ENCODE measurements at places on chromosomes 12 and 14. TPM values are rescaled to one million over a fixed set of nuclear protein-coding genes. Genes with fewer than 3 reads are reported as not detected.

The FAM181A gene
- not detected for total RNA-seq

The HRK gene
- total RNA-seq, result 0.55 TPM

The SLCO1B3 gene
- 24.7 TPM for total RNA-seq

The EIF2S3B gene
- 17.1 TPM for total RNA-seq

The FAM161B gene
- 1.5 TPM for total RNA-seq

The RNASE3 gene
- total RNA-seq, result not detected

The MRPL51 gene
- total RNA-seq, result 166 TPM

The NDUFA12 gene
- total RNA-seq, result 163 TPM

The SMIM41 gene
- not detected for total RNA-seq

The GRIP1 gene
- total RNA-seq, result not detected

Data from A172 (cell line).